ENCODE measurements at places on chromosomes 6 and 20.

- no peaks in the 10 kb centered on the region for H3K36me3 ChIP-seq
- no peaks in the 10 kb centered on the region for H3K27me3 ChIP-seq
- H3K4me1 ChIP-seq, result peaks cover 36% of the 10 kb centered on the region
These were observed 9.9 kb upstream of the BAK1 start for GRCh38 chr6:33589731-33590530.

GRCh38 chr6:41967312-41968287, 26.0 kb upstream of the CCND3 start:
- peaks cover 89% of the 10 kb centered on the region for H3K4me1 ChIP-seq
- no peak overlapping the region for H3K4me3 ChIP-seq
- no peaks in the 10 kb centered on the region for H3K27me3 ChIP-seq
- peak; percentile 14 for DNase-seq

DNA sequence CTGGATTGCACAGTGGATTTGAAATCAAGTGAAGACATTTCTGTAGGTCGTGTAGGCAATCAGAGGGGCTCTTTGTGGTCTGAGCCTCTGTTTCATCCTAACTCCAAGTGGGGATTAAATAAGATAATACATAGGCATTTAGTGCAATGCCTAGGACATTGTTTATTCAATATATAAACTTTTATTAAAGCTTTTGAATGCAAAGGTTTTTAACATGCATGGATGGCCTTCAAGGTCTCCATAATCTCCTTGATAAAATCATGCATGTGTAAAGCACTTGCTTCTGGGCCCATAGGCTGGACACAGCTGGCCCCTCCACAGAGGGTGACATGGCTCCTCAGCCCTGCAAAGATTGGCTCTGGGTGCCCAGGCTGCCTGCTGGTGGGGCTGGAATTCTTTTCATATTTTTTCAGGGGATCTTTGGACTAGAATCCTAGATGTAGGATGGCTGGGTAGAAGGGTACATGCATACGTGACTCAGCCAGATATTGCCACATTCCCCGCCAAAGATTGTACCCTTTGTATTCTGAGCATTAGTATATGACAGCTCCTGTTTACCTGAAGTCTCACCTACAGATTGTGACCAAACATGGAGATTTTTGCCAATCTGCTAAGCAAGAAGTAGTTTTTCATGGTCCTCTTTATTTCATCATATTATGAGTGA, 19.0 kb upstream of the AVP start:
- H3K27me3 ChIP-seq, result peaks cover 1% of the 10 kb centered on the region
- no peak overlapping the region for H3K27ac ChIP-seq
- no peak for DNase-seq
- H3K36me3 ChIP-seq, result no peaks in the 10 kb centered on the region
- no peak overlapping the region for H3K4me3 ChIP-seq
- H3K4me1 ChIP-seq, result peaks cover 16% of the 10 kb centered on the region

DNA sequence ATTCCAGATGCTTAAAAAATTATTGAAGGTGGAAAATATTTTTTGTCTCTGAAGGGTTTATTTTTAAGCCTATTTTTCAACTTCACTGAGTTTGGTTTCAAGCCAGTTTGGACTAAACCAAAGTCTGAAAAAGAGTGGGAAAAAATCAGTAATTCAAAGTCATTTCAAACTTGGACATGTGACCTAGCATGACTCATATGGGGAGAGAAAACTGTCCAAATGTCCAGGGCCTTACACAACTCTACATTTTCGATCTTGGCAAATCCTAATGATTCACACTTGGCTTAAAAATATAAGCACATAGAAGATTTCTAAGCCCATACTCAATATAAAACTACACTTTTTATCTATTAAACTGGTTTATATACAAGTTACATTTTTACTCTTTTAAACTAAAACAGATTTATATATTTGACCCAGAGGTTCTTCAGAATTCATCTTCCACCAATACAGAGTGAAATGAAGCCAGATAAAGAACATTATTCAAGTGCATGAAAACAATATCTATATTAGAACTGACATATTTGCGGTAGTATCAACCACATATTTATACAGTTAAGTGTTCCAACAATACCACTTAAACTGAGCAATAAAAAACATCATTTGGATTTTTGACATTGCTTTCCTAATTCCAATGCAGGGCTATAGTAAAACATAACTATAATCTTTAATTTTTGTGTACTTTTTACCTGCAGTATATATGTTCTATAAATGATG, 110.3 kb upstream of the TCF21 start:
- peaks cover 8% of the 10 kb centered on the region for H3K4me1 ChIP-seq
- no peaks in the 10 kb centered on the region for H3K36me3 ChIP-seq
- no peaks in the 10 kb centered on the region for H3K27me3 ChIP-seq
- H3K4me3 ChIP-seq, result no peak overlapping the region

- DNase-seq, result peak; percentile 48
- no peak overlapping the region for H3K27ac ChIP-seq
- no peak overlapping the region for H3K4me3 ChIP-seq
- no peaks in the 10 kb centered on the region for H3K27me3 ChIP-seq
- no peaks in the 10 kb centered on the region for H3K4me1 ChIP-seq
These were observed 55.1 kb downstream of the KIF16B start for GRCh38 chr20:16517946-16518783.

DNA sequence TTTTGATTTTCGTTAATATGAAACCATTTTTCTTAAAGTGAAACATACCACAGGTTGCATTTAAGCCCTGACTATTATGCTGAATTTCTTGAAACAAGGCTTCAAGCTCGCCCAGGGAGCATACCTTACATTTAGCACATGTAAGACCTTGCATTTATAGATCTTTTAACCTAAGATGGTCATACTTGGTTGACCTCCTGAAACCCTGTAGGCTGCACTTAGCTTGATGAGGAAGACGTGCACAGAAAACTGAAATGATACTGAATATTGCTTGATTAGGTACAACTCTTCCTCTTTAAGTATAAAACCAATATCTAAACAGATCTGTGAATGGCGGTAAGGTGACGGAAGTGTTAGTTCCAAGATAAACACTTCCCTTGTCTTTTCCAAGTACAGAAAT, 82.2 kb downstream of the CTNNBL1 start:
- no peaks in the 10 kb centered on the region for H3K27me3 ChIP-seq
- no peak overlapping the region for H3K27ac ChIP-seq
- H3K4me3 ChIP-seq, result no peak overlapping the region
- no peak for DNase-seq
- H3K36me3 ChIP-seq, result peaks cover 38% of the 10 kb centered on the region
- H3K4me1 ChIP-seq, result no peaks in the 10 kb centered on the region

GRCh38 chr6:36069573-36069972, 42.0 kb downstream of the MAPK14 start:
- H3K27me3 ChIP-seq, result no peaks in the 10 kb centered on the region
- no peak for DNase-seq
- H3K4me1 ChIP-seq, result peaks cover 48% of the 10 kb centered on the region
- no peak overlapping the region for H3K27ac ChIP-seq
- peaks cover 11% of the 10 kb centered on the region for H3K36me3 ChIP-seq

GRCh38 chr6:4804095-4804494, 27.9 kb downstream of the CDYL start:
- H3K4me1 ChIP-seq, result peaks cover 60% of the 10 kb centered on the region
- no peak overlapping the region for H3K27ac ChIP-seq
- no peaks in the 10 kb centered on the region for H3K27me3 ChIP-seq
- peaks cover 14% of the 10 kb centered on the region for H3K36me3 ChIP-seq
- H3K4me3 ChIP-seq, result no peak overlapping the region
- DNase-seq, result peak; percentile 30

DNA sequence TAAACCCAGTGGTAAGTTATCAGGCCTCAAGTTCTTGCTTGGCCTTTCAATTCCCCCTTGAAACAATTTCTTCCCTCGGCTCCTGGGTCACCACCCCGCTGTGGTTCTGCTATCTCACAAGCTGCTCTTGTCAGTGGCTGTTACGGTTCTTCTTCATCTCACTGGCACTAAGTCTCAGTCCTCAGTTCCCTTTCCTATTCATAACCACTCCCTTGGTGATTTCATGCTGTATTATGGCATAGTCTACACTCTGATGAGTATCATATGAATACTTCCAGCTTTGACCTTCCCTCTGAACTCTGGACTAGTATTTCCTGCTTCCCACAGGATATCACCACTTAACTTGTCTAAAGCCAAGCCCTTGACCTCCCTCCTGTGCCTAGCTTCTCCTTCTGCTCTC, 7.9 kb downstream of the TAAR1 start:
- no peak overlapping the region for H3K27ac ChIP-seq
- no peak for DNase-seq
- peaks cover 2% of the 10 kb centered on the region for H3K4me1 ChIP-seq
- H3K36me3 ChIP-seq, result no peaks in the 10 kb centered on the region

- H3K36me3 ChIP-seq, result no peaks in the 10 kb centered on the region
- H3K27ac ChIP-seq, result no peak overlapping the region
- no peak for DNase-seq
- peaks cover under 1% of the 10 kb centered on the region for H3K27me3 ChIP-seq
- no peak overlapping the region for H3K4me3 ChIP-seq
- H3K4me1 ChIP-seq, result peaks cover 10% of the 10 kb centered on the region
These were observed 255.8 kb downstream of the QKI start for GRCh38 chr6:163670336-163670735.

DNA sequence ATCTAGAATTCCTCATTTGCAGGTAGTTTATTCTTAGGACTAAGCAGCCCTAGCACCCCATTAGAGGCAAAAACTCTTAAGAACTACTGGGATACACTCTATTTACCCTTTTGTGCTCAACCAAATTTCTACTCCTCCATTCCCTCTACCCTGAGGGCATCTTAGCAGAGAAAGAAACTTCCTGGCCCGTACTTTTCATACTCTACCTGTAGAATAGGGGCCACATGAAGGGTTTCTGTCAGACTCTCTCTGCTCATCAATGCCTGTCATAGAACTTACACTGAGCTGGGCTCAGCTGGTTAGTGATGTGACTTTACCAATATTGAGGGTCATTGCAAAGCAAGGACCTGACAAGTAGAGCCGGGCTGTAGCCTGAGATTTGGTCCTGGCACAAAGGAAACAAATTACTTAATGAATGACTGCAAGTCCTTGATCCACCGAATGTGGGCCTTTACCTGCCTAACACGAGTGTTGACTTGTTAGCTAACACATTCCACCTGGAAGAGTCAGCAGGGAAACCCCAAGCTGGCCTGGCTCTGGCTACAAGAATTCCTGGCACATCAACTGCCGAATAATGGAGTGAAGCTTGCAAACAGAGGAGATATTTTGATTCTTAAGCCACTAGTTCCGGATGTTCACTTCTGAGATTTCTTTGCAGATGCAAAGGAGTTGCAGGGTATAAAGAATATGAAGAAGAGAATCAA, 280.5 kb upstream of the JAG1 start:
- no peak overlapping the region for H3K4me3 ChIP-seq
- no peak overlapping the region for H3K27ac ChIP-seq
- no peaks in the 10 kb centered on the region for H3K4me1 ChIP-seq
- no peak for DNase-seq

DNA sequence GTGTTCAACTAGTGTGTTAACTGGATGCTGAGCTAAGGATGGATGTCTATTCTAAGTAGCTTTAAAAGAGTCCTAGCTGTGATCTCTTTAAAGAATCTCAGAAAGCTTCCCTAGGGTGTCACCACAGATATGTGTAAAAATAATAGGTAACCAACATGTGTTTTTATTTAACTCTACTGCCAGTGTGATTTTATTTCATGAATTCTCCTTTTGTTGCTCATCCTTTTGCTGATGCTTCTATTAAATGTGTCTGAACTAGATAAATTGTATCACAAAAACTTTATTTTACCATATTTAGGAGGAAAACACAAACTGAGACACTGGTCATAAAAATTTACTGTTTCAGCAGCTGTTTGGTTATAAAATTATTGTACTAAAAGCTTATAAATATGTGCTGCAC, 809.4 kb upstream of the CITED2 start:
- H3K36me3 ChIP-seq, result no peaks in the 10 kb centered on the region
- no peak overlapping the region for H3K27ac ChIP-seq
- no peaks in the 10 kb centered on the region for H3K4me1 ChIP-seq
- no peak overlapping the region for H3K4me3 ChIP-seq
- no peak for DNase-seq
- H3K27me3 ChIP-seq, result peaks cover 2% of the 10 kb centered on the region

DNA sequence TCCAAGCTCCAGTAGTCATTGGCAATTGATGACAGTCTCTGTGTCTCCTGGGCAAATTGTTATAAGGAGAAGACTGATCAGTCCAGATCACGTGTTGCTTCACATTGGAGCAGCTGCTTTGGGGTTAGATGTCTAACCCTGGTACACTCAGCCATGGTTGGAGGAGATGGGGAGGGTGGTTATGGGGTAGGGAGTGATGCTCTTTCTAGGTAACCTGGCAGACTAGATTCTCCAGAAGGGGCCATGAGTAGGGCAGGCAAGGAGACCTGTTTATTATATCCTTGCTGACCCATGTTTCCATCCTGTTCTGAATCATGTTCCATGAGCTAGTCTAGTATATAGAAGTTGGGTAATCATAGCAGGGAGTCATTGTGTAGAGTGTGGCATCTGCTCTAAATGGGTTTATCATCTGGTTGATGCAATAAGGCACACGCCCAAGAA, 50.8 kb upstream of the BACH2 start:
- H3K27ac ChIP-seq, result peak overlapping the region; percentile 61
- H3K36me3 ChIP-seq, result peaks cover 6% of the 10 kb centered on the region
- DNase-seq, result peak; percentile 53
- no peaks in the 10 kb centered on the region for H3K27me3 ChIP-seq

DNA sequence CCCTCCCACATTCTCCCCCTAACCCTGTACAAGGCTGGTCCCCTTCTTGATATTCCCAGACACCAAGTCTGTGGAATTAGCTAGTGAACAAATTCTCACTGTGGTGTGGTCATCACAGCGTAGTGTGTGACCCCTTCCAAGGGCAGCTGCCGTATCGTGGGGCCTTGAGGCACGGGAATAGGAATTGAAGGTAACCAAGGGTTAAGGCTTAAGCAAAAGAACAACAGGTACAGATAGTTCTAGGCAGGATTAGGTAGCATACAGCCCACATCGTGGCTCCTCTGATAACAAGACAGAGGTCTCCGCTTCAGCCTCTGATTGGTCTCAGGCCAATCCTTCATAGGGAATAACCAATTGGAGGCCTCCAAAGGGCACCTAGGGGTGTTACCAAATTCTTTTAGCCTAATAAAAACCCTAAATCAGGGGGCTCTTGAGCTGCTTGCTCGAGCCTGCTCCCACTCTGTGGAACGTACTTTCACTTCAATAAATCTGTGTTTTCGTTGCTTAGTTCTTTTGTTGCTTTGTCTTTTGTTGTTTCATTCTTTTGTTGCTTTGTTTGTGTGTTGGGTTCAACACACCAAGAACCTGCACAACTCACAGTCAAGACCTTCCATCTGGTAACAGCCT, 64.7 kb downstream of the GPR6 start:
- no peak overlapping the region for H3K27ac ChIP-seq
- peaks cover 13% of the 10 kb centered on the region for H3K4me1 ChIP-seq
- H3K36me3 ChIP-seq, result no peaks in the 10 kb centered on the region
- H3K27me3 ChIP-seq, result no peaks in the 10 kb centered on the region

GRCh38 chr20:51091406-51092195, 68.7 kb upstream of the KCNG1 start:
- no peak for DNase-seq
- H3K27ac ChIP-seq, result no peak overlapping the region
- no peaks in the 10 kb centered on the region for H3K36me3 ChIP-seq
- no peak overlapping the region for H3K4me3 ChIP-seq
- H3K27me3 ChIP-seq, result peaks cover 47% of the 10 kb centered on the region
- peaks cover 11% of the 10 kb centered on the region for H3K4me1 ChIP-seq

All from activated CD4-positive, alpha-beta T cell treated with anti-CD3 and anti-CD28 coated beads for 36 hours (primary cell).